ENCODE measurements at places on chromosomes 13 and 19.

GRCh38 chr13:25872481-25873241 is 179.2 kb downstream of the SHISA2 start:
- DNase-seq: no peak

- DNase-seq: no peak
Observed at GRCh38 chr13:78341032-78341431, 262.3 kb downstream of the POU4F1 start.

DNA sequence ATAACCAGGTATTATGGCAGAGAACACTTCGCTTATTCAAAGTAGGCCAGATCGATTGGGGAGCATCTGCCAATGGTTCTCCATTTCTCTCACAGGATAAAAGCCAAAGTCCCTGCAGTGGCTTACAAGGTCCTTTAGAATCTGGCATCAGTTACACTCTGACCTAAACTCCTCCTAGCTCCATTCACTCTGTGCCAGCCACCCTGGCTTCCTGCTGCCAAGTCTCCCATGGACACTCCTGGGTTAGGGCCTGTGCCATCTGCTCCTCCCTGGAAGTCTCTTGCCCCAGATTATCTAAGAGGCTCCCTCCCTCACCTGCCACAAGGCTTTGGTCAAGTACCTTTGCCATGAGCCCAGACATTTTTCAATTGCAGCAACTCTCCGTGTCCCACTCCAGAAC is 649.2 kb downstream of the DACH1 start:
- DNase-seq: no peak

GRCh38 chr19:39037194-39037593 is 4.8 kb upstream of the FBXO27 start:
- DNase-seq: no peak

- DNase-seq: no peak
Observed at GRCh38 chr13:30744681-30745077, 9.3 kb downstream of the ALOX5AP start.

GRCh38 chr19:35845215-35846037 is 6.9 kb downstream of the NPHS1 start:
- no peak for DNase-seq

GRCh38 chr13:87954091-87954490 is 282.9 kb downstream of the SLITRK5 start:
- DNase-seq: no peak

DNA sequence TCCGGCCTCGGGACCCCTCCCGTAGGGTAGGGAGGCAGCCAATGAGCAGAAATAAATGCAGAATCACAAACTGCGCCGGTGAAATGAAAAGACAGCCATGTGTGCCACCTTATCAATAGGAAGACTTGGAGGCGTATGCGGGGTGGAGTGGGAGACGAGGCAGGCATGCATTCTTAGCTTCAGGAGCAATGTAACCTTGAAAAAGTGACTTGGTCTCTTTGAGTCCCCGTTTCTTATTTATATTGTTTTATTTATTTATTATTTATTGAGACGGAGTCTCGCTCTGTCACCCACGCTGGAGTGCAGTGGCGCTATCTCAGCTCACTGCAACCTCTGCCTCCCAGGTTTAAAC is 16.0 kb downstream of the SSC5D start:
- DNase-seq: no peak

DNA sequence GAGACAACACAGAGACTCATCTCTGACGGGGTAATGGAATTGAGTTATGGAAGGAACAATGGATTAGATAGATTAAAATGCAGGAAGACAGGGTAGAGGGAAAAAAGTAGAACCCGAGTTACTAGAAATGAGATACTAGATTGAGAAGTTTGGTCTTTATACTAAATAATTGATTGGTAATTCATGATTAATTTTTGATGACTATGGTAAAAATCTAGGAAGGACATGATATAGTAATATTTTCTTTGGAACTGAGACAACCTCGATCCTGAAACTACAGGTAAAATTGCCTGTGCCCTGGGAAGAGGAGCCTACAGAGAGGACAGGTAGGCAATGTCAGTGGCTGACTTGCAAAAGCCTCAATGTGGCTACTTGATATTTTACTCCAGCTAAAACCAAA is 188.4 kb upstream of the GPC6 start:
- DNase-seq: no peak

DNA sequence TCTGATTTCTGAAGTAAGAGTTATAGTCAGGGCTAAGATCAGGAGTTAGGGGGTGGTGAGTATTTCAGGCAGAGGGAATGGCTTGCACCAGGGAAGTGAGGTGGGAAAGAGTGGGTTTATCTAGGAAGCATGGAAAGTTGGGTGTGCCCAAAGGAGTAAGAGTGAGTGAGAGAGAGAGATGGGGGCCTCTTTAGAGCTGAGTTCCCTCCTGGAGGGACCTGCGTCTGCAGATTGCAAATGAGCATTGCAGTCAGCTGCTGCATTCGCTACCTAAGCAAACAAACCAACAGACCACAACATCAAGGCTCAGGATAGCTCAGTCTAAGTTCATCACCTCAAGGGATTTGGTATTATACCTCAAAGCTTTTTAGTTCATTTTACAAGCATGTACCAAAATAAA is 405.8 kb downstream of the FGF9 start:
- DNase-seq: no peak

DNA sequence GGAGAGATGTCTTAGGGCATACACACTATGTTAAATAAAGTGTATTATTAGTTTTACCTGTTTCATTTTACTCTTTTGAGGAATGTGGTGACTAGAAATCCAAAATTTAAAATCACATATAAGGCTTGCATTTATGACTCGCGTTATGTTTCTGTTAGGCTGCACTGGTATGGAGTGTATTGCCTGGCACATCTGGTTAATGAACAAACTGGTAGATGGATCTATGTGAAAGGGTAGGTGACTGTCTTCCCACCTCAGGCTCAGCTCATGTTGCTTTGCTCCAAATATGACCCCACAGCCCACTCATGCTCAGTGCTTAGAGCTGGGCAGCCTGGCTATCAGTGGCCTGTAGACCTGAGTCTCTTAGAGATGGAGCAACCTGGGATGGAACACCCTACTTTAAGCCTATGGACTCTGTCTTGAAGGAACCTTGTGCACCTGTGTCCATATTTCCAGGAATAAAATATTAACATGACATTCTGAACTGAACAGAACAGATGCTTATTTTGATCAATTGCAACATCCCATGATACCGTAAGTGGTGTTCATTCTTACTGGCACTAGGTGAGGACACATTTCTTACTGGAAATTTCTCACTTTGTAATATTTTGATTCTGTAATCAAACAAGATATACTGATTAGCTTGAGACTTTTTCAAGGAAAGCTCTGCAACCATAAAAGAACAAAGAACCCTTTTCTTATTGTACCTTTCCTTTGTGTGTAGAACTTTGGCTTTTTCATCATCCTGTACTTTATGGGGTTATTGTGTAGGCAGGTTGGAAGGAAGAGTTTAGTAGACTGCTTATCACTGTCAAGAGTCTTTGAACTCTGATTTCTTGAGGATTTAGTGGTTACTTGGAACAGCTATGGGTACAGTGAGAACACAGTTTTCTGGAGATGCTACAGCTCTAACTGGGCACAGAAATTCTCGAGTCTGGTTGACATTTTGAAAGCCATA is 9.6 kb upstream of the OLFM4 start:
- DNase-seq: no peak

GRCh38 chr19:2320049-2320448 is 8.3 kb downstream of the LSM7 start:
- DNase-seq: no peak

GRCh38 chr19:4916292-4917082 is 7.2 kb downstream of the UHRF1 start:
- DNase-seq: no peak

DNA sequence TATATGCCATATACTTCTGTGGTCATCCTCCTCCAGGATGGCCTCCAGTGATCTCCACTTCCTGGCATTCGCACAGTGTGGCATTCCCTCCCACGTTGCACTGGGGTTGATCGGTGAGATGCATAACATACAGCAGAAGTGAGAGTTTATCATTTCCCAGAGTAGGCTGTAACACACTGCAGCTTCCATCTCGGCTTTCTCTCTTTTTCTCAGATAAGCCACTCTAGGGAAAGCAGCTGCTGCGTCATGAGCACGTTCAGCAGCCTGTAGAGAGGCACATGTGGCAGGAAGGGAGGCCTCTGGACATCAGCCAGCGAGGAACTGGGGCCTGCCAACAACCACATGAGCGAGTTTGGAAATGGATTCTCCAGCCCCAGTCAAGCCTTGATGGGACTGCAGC is 807.1 kb downstream of the DIAPH3 start:
- no peak for DNase-seq

DNA sequence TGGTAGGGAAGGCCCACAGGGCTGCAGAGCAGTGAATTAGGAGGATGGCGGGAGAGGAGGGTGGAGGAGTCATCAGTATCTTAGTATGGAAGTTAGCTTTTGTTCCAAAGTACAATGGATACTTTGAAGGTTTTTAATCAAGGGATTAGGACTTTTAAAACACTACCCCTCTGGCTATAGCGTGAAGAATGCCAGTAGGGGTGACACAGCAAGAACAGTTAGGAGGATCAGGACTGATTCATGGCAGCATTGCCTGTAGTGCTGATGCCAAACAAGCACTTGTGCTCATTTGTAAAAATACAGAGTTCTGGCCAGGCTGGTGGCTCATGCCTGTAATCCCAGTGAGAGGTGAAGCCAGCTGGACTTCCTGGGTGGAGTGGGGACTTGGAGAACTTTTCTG is 46.2 kb downstream of the SKA3 start:
- DNase-seq: no peak

DNA sequence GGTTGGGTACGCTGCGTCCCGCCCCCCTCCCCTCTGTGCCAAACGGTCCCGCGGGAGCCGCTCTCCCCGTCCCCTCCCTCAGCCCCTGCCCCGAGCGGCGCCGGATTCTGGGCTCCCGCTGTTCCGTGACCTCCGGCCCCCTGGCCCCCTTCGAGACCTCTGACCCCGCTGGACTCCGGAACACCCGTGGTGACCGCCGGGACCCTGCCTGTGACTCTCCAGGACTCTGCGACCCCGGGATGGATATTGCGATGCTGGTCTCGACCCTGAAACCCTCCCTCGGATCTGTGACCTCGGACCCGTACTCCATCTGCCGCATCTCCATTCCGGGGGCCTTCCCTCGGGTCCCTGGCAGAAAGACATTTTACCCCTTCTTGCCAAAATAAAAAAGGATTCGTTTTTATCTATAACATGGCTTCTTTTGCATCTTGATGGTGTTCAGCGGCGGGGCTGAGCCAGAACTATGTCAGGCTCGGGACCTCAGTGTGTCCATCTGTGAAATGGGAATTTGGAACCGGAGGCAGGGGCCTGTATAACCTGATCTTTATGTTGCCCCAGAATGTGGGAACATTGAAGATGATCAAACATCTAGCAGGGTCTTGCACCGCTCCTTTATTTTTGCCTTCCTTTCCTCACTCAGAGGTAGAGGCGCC is 654 bp upstream of the MEGF8 start:
- DNase-seq: no peak

- DNase-seq: no peak
Observed at GRCh38 chr19:20357921-20358320, 190.9 kb downstream of the ZNF486 start.

DNA sequence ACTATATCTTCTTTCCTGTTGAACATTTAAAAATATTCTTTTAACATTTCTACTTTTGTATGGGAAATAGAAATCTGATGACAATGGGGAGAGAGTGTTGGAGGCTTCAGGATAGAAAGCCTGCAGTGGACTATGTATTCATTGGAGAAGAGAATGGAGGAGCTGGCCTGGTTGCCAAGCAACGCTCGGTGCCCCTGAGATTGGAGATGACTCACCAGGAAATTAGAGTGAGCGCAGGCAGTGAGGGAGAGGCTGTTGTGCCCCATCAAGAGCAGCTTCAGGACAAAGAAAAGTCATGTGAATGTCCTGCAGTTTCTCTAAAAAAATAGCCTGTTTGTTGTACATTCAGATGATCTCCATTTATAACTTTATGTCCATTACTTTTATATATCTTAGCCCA is 48.7 kb upstream of the ZNF835 start:
- DNase-seq: no peak

DNA sequence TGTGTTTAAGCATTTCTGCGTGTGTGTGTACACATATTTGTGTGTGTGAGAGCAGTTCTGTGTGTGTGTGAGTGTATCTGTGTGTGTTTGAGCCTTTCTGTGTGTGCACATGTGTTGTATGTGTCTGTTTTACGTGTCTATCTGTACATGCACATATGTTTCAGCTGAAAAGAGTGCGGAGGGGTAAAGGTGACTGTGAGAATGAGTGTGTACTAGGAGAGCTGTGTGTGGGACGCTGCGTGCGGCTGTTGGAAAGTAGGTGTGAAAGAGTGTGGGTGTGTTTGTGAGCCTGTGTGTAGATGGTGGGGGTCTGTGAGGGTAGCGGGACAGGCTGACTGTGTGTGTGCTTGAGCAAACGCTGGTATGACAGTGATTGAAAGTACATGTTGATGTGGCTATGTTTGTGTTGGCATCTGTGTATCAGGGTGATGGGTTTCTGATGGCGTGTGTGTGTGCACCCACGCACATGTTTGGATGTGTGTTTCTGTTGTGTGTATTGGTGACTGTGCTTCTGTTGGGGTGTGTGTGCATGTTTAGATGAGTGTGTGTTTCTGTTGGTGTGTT is 7.5 kb upstream of the TPM4 start:
- no peak for DNase-seq

DNA sequence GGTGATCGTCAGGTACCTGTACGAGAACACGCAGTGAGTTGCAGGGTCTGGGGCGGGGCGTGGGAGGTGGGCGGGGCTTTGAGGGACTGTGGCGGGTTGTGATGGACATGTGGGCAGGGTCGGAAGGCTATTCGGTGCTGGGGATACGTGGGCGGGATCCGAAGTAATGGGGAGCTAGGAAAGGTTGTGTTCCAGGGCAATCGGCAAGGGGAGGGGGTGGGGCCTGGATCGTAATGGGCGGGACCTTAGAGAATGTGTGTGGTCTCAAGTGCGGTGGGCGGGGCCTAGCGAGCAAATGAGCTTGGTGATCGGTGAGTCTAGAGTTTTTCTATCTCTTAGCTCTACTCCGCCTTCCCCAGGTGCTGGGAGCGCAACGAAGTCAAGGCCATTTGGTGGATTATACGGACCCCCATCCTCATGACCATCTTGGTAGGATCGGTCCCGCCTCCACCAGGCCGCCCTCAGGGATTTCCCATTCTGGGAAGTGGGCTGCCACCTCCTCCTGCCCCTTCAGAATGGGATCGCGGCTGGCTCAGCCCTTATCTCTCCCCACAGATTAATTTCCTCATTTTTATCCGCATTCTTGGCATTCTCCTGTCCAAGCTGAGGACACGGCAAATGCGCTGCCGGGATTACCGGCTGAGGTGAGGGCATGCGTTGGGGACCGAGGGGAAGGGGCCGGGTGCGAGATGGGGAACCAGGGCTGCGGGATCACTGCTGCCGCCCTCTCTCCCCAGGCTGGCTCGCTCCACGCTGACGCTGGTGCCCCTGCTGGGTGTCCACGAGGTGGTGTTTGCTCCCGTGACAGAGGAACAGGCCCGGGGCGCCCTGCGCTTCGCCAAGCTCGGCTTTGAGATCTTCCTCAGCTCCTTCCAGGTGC is 9.6 kb downstream of the GIPR start:
- peak; percentile 95 for DNase-seq

DNA sequence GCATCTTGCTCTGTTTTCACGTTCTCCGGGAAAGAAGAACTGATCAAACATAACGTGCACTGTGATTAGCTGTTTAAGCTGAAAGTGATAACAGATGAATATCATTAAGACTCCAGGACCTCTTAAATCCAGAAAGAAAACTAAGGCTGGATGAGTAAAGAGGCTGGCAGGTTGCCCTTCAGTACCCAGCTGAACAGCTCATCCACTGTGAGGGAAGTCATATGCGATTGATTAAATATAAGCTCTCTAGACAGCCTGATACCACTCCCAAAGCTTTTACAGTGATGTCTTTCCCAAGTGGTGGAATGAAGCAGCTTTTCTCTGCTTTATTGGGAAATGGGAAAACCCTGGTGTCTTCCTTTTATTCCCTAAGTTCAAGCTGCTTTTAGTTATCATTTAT is 116.9 kb downstream of the EFNB2 start:
- no peak for DNase-seq

- DNase-seq: no peak
Observed at GRCh38 chr19:7904074-7905020, 670 bp downstream of the MAP2K7 start.
